Heart right ventricle (tissue), 16 donors: ENCODE measurements at places on chromosomes 7 and 10.

GRCh38 chr7:90187507-90188050 lies 24.0 kb upstream of the STEAP2 start:
- no peaks in the 10 kb centered on the region for H3K36me3 ChIP-seq
- no peaks in the 10 kb centered on the region for H3K4me1 ChIP-seq
- DNase-seq: no peak
- H3K4me3 ChIP-seq: no peak overlapping the region
- H3K27me3 ChIP-seq: no peaks in the 10 kb centered on the region

- H3K36me3 ChIP-seq: no peaks in the 10 kb centered on the region
- no peak overlapping the region for H3K27ac ChIP-seq
- no peaks in the 10 kb centered on the region for H3K27me3 ChIP-seq
- H3K4me1 ChIP-seq: peaks cover 6% of the 10 kb centered on the region
Measured at GRCh38 chr10:21194510-21194993, 297.4 kb upstream of the NEBL start.

- no peak overlapping the region for H3K4me3 ChIP-seq
- H3K27me3 ChIP-seq: no peaks in the 10 kb centered on the region
- no peaks in the 10 kb centered on the region for H3K36me3 ChIP-seq
- no peak overlapping the region for H3K27ac ChIP-seq
- DNase-seq: no peak
- H3K4me1 ChIP-seq: no peaks in the 10 kb centered on the region
Measured at GRCh38 chr7:133233142-133233541, 19.7 kb upstream of the EXOC4 start.

- no peak overlapping the region for H3K27ac ChIP-seq
- DNase-seq: no peak
- no peaks in the 10 kb centered on the region for H3K27me3 ChIP-seq
- H3K4me1 ChIP-seq: no peaks in the 10 kb centered on the region
Measured at GRCh38 chr7:68699090-68699711, 899.1 kb upstream of the AUTS2 start.

DNA sequence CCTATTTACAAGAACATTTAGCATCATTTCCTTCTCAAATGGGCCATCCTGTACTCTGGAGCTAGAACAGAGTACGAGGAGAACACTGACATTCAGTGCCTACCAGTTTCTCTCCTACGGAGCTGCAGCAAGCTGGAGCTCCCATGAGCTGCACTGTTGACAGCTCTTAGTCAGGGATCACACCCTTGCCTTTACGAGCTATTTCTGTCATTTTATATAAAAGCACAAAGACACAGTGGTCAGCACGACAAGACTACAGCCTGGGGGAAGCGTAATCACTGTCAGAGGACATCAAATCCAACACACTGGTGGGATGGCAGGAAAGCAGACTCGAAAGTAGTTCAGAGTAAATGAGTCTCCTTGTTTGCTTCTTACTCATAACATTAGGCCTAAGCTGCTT lies 2.7 kb downstream of the CDCA7L start:
- DNase-seq: no peak
- H3K27ac ChIP-seq: peak overlapping the region; percentile 83
- H3K36me3 ChIP-seq: no peaks in the 10 kb centered on the region
- peaks cover 50% of the 10 kb centered on the region for H3K4me1 ChIP-seq

DNA sequence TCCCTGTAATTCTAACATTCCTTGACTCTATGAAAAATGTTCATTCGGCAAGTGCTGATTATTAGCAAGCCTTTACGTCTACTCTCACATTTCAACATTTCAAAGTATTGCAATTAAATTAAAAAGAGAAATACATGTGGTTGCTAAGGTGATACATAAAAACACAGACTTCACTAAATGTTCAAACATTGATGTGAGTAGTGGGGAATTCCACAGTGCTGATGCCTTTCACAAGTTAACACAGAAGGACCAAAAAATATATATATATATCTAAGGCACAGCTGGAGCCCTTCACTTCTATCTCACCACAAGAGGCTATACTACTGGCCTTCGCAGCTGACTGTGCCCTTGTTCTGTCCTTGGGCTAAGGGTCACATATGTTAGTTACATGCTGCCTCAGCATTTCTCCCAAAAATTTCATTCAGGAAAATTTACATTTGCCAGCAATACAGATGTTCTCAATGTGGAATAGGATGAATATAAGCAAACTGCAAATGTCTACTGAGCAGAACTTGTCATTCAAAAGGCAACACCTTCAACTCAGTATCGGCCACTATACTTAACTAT lies 13.9 kb downstream of the CTTNBP2 start:
- no peak for DNase-seq
- H3K36me3 ChIP-seq: no peaks in the 10 kb centered on the region
- no peaks in the 10 kb centered on the region for H3K4me1 ChIP-seq
- H3K4me3 ChIP-seq: no peak overlapping the region
- no peak overlapping the region for H3K27ac ChIP-seq

DNA sequence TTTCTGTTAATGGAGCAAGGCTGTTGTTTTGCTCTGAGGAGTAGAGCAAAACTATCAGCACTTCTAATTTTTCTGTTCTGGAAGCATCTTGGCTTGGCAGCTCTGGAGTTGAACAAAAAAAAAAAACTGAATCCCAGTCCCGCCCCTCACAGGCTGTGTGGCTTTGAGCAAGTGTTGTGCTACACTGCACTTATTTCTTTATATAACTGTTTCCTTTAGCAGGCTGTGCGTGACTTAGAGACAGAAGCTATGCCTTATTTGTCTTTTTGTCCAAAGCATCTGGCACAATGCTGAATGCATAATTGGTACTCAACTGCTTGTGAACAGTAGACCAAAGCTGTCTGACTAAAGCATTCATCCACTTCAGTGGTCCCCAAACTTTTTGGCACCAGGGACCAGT lies 96.1 kb downstream of the AMPH start:
- no peak overlapping the region for H3K27ac ChIP-seq
- H3K4me1 ChIP-seq: no peaks in the 10 kb centered on the region

DNA sequence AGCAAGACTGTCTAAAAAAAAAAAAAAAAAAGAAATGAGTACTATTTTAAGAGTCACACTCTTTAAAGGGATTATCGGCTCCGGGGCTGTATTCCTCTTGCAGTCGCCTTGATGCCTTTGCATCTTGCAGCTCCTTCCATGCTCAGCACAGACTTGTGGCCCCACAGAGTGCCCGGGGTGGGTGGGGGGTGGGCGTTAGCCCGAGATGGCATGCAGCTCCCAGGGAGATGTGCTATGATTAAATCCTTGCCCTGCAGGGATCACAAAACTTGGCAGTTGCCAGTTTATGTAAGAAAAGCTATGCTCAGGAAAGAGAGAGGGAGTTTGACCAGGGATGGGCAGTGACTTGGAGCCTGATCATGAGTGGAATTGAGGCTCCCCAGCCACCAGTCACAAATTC lies 81.9 kb downstream of the CCDC3 start:
- H3K36me3 ChIP-seq: no peaks in the 10 kb centered on the region
- DNase-seq: no peak
- H3K27ac ChIP-seq: no peak overlapping the region
- H3K27me3 ChIP-seq: no peaks in the 10 kb centered on the region
- H3K4me3 ChIP-seq: no peak overlapping the region
- no peaks in the 10 kb centered on the region for H3K4me1 ChIP-seq

DNA sequence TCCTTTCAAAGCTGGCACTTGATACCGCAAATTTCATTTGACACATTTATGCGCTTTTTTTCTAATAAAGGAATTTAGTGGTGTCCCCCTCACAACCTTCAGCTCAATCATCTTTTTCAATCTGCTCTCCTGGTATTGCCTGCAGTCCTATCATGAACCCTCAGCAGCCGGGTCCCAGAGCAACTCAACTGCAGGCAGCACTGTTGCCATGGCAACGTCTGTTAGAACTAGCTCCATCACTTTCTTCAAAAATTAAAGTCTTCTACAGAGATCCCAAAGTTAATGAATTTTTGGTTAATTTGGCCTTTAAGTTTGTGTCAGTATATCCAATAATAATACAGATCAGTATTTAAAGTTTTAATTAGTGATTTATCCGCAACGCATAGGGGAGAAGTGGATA lies 136.1 kb upstream of the TARP start:
- no peak for DNase-seq
- H3K27ac ChIP-seq: no peak overlapping the region
- no peaks in the 10 kb centered on the region for H3K4me1 ChIP-seq
- no peaks in the 10 kb centered on the region for H3K27me3 ChIP-seq
- no peak overlapping the region for H3K4me3 ChIP-seq

GRCh38 chr7:2444476-2444875 lies 31.7 kb downstream of the GRIFIN start:
- DNase-seq: peak; percentile 24
- peak overlapping the region; percentile 16 for H3K27ac ChIP-seq
- H3K36me3 ChIP-seq: no peaks in the 10 kb centered on the region

DNA sequence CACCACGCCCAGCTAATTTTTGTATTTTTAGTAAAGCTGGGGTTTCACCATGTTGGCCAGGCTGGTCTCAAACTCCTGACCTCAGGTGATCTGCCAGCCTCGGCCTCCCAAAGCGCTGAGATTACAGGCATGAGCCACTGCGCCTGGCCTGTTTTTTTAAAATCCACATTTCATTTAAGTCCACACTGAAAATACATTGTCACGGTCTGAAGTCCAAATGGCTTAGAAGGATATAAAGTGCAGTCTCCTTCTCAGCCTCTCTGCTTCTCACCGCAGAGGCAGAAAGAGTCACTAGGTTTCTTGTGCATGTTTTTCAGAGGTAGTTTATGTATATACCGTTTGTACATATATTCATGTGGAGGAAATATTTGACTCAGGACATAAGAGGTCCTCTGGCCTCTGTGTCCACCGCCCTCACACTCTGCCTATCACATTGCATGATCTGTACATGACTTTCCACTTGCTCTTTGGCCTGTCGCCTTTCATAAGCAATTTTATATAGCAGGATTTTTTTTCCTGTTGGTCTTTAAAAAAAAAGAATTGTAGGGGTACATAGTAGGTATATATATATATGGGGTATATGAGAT lies 42.9 kb downstream of the BLNK start:
- no peak overlapping the region for H3K27ac ChIP-seq
- H3K4me3 ChIP-seq: no peak overlapping the region
- H3K4me1 ChIP-seq: no peaks in the 10 kb centered on the region
- no peaks in the 10 kb centered on the region for H3K27me3 ChIP-seq
- DNase-seq: no peak

- no peak overlapping the region for H3K27ac ChIP-seq
- no peaks in the 10 kb centered on the region for H3K27me3 ChIP-seq
- DNase-seq: no peak
- no peak overlapping the region for H3K4me3 ChIP-seq
Measured at GRCh38 chr10:54503863-54504262, 297.2 kb downstream of the PCDH15 start.

DNA sequence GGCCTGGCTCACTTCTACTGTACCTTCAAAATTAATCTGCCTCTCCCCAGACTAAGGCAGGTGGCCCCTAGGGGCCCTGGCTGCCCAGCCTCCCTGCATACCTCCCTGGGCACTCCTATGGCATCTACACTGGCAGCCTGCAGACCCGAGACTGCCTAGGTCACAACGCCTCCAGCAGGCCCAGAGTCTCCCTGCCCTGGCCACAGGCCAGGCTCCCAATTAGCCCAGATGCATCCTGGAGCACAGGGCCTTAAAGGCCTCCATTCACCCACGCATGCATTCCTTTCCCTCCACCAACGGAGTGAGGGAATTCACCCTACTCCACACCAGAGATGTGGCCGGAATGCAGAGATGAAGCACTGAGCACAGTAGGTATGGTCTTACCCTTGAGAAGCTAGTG lies 1.9 kb downstream of the CHAT start:
- no peaks in the 10 kb centered on the region for H3K36me3 ChIP-seq
- no peaks in the 10 kb centered on the region for H3K4me1 ChIP-seq
- no peak overlapping the region for H3K27ac ChIP-seq
- no peak for DNase-seq
- no peak overlapping the region for H3K4me3 ChIP-seq

DNA sequence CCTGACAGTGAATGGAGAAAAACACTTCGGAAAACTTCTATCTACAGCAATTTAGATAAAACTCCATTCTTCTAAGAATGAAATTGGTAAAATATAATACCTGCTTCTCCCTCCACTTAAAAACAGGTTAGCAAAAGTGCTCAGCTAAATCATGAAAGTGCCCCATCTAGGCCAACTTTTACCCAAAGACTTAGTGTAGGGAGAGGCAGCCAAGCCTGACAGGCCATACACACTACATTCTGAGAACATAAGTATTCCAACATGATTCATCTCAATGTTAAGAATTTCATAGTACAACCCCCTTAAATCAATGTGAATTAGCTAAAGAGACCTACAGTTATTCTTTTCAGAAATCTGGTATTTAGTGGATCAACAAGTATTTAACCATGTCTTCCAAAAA lies 7.2 kb downstream of the FAM3C start:
- no peak overlapping the region for H3K27ac ChIP-seq
- H3K27me3 ChIP-seq: no peaks in the 10 kb centered on the region
- DNase-seq: no peak
- H3K4me1 ChIP-seq: peaks cover 24% of the 10 kb centered on the region
- no peaks in the 10 kb centered on the region for H3K36me3 ChIP-seq
- H3K4me3 ChIP-seq: no peak overlapping the region

- H3K27me3 ChIP-seq: no peaks in the 10 kb centered on the region
- H3K36me3 ChIP-seq: no peaks in the 10 kb centered on the region
- H3K4me1 ChIP-seq: no peaks in the 10 kb centered on the region
- H3K4me3 ChIP-seq: no peak overlapping the region
- no peak overlapping the region for H3K27ac ChIP-seq
Measured at GRCh38 chr7:138575897-138576428, 115.9 kb downstream of the TRIM24 start.

DNA sequence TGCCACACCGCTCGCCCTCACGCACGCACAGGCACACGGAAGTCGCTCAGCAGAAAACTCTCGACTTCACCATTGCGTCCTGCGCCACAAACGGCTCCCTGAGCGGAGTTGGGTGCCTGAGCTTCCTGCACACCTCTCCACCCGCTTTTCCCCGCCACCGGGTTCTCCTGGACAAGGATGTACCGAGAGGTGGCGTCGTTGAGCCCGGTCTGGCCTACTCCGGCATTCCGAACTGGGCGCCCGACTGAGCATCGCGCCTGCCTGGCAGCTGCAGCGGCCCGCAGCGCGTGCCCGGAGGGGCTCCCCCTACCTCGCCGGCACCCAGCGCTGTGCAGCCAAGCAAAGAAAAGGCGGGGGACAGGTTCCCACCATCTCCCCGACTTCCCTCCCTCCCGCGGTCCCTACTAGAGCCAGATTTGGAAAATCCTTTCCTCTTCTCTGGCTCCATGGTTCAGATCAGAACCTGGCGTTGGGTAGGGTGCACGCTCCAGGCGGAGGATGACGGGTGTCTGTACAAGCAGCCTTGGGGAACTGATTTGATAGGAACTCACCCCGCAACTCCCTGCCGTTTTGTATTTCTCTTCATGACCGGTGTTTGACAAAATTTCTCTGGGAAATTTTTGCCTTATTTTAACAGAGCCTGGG lies 1.7 kb downstream of the SORCS3 start:
- H3K27me3 ChIP-seq: peaks cover 10% of the 10 kb centered on the region
- H3K4me3 ChIP-seq: no peak overlapping the region
- H3K36me3 ChIP-seq: no peaks in the 10 kb centered on the region
- H3K27ac ChIP-seq: no peak overlapping the region
